ENCODE measurements at places on chromosomes 13 and 19.

GRCh38 chr13:62129000-62129551 is 713.4 kb upstream of the PCDH20 start:
- no peak for DNase-seq

DNA sequence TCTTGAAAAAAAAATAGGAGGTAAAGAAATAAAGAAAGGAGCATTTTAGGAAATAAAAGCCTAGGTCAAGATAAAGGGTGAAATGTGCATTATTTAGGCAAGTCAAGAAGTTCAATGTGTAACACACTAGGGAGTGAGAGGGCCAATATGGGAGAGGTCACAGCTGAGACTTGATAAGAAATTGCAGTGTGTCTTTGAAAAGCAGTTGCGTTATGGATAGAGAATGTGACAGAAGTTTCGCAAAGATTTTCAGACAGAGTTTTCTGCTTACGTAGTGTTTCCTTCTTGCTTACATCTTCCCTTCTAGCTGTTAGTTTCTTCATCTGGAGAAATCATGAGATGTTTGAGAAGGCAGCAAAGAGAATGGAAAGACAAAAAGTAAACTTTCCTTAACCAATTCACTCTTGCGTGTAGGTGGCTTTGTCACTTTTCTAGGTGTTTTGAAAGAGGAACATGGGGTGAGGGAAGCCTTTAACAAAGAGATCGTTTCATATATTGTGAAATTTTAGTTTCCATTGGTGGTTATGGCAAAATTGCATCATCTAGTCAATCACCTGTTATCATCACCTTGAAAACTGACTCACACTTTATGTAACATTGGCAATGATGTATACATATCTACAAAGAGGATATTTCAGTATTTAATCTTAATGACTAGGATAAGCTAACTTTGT is 975.5 kb downstream of the OLFM4 start:
- peak; percentile 75 for DNase-seq

DNA sequence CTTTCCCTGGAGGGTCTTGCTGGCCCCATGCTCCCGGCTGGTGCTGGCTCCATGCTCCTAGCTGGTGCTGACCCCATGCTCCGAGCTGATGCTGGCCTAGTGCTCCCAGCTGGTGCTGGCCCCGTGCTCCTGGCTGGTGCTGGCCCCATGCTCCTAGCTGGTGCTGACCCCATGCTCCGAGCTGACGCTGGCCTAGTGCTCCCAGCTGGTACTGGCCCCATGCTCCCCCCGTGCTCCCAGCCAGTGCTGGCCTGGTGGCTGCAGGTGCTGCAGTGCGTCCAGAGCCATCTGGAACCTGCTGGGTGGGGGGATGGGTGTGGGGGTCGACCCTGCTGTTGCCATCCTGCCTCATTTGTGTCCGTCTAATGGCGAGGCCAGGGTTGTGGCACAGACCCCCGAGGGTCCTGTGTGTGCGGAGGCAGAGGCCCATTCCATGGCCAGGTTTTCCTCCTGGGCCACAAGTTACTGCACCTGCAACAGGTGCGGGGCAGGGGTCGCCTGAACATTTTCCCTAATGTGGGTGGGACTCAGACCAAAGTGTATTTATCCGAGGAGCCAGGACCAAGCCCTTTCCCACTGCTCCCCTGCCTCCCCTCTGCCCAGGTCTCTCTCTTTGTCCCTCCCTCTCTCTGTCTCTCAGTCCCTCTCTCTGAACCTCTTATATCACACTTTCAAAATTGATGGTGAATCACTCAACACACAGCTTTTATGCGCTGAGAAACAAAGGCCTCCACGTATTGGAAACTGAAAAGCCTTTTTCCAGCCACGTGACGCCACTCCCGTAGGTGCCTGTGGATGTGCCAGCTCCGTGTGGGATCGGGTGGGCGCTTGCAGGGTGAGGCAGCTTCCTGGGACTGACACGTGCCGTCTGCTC is 45.1 kb downstream of the MCF2L start:
- no peak for DNase-seq

GRCh38 chr13:51152701-51153100 is 41.6 kb upstream of the C13orf42 start:
- no peak for DNase-seq

GRCh38 chr13:30805603-30806011 is 70.3 kb downstream of the ALOX5AP start:
- DNase-seq: no peak

GRCh38 chr13:110403315-110403714 is 96.2 kb downstream of the COL4A2 start:
- DNase-seq: no peak

GRCh38 chr19:15721268-15721667 is 6.6 kb upstream of the OR10H2 start:
- DNase-seq: no peak

DNA sequence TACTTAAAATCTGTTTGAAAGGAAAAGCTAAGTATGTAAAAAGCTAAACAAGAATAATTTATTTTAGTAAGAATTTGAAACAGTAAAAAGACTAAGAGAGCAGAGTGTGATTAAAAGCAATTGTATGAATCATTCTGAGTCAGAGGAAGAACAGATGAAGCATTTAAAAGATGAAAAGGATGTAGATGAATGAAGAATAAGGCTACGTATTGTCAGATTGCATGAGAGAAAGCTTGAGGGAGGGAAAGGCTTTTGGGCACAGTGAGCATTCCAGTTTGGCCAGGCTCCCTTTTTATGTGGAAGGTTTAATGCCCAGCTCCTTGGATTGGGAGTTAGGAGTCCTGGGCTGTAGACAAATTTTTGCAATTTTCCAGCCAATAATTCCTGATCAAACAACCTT is 117.7 kb downstream of the FREM2 start:
- no peak for DNase-seq

DNA sequence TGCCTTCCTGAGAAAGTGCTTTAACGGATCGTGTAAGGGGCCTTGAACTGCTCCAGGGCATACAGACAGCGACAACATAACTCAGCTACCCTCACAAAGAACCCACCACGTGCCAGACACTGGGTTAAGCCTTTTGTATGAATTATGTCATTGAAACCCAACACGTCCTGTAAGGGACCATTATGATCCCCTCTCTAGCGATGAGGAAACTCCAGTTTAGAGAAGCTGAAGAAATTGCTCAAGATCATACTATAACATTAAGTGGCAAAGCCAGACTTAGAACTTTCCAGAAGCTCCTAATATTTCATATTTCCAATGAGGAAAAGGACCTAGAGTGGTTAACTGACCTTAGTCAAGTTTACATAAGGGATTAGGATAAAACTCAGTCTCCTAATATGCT is 57.0 kb upstream of the RAP2A start:
- DNase-seq: no peak

GRCh38 chr13:42905579-42905978 is 86.5 kb downstream of the EPSTI1 start:
- no peak for DNase-seq

- DNase-seq: no peak
Observed at GRCh38 chr13:35994131-35994966, 136.8 kb downstream of the DCLK1 start.

DNA sequence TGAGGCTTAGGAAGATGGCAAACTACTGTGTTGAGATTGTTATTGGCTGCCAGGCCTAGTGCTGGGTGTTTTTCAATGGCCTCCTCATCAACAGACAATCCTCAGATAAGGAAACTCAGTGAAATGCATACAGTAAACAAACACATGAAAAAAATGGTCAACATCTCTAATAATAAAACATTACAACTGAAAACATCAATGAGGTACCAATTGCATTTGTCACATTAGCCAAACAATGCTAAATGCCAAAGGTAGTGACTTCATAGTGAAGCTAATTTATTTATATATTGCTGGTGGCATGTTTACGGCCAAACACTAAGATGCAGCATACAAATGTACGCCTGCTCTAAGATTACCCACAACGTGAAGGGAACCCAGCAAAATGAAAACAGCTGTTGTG is 224.0 kb upstream of the UBL3 start:
- DNase-seq: no peak
